Caco-2 (cell line): ENCODE measurements at places on chromosomes 1 and 21. TPM values are rescaled to one million over a fixed set of nuclear protein-coding genes. Genes with fewer than 3 reads are reported as not detected.

RPTN gene
- total RNA-seq: not detected in 2 replicates

DUSP12 gene
- total RNA-seq: 51.2 and 54.9 TPM in 2 replicates

TNFRSF18 gene
- total RNA-seq: not detected in 2 replicates

HAO2 gene
- total RNA-seq: 0.27 and 0.39 TPM in 2 replicates

ZMYM4 gene
- total RNA-seq: 26.5 and 31.1 TPM in 2 replicates

LAMC1 gene
- total RNA-seq: 323 and 350 TPM in 2 replicates

NTNG1 gene
- not detected in 2 replicates for total RNA-seq

REN gene
- not detected in 2 replicates for total RNA-seq

IRF6 gene
- total RNA-seq: 27.3 and 30.3 TPM in 2 replicates

MARK1 gene
- 0.05 and 0.14 TPM in 2 replicates for total RNA-seq

PIK3R3 gene
- total RNA-seq: 2.2 and 3.6 TPM in 2 replicates

TNFSF18 gene
- total RNA-seq: not detected in 2 replicates

PCSK9 gene
- total RNA-seq: 29.4 and 31.2 TPM in 2 replicates

FCRLA gene
- total RNA-seq: not detected in 2 replicates

ADAM30 gene
- not detected in 2 replicates for total RNA-seq
